ENCODE measurements at places on chromosomes 7 and 10.

- no peak for DNase-seq
Observed at GRCh38 chr10:17037910-17038309, 91.7 kb downstream of the CUBN start.

DNA sequence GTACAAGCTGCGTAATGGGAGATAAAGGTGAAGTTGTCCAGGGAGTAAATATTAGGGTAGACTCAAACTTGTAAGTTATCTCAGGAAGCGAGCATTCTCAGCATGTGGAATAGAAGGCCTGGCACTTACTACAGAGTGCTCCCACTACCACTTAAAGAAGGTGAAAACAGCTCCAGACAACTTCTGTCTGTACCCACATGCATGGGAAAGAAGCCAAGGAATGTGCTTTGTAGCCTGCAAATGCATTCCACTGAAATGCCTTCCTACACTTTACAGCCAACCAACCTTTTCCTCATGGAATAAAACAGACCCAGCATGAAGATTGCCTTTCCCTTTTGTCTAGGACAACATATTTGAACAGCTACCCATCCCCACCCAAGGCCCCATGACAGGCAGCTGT, 45.4 kb upstream of the NPSR1 start:
- DNase-seq = no peak

DNA sequence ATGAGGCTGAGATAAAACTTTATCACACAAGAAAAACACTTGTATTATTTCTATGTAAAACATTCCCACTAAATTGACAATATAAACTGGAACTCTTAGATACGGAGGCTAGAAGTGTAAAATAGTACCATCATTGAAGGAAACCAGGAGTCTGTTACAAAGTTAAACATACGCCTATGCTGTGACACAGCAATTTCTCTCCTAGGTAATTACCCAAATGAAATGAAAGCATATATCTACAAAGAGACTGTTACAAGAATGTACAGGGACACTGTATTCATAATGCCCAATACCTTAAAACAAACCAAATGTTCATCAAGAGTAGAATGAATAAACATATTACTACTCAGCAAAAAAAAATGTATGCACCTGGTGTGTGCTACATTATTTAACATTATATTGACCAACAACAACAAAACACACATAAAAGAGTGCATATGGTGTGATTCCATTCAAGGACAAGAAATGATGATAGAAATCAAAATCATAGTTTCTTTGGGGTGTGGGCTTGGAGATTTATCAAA, 33.2 kb upstream of the ELAPOR2 start:
- no peak for DNase-seq

DNA sequence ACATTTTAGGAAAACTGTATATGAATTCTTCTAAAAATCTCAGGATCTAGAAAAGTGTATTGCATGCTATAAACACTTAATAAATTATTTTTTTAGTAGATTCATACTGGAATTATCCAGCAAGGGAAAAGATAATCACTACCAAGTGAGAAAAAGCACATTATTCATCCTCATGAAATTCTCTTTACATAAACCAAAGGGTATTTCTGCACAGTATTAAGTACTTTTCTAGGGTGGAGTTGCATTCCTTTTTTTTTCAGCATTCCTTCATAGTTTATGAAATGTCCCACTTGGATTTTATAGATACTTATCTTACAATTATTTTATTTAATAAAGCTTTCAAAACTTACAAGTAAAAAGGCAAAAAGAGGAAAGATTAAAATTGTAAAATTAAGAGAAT, 403.3 kb downstream of the HGF start:
- no peak for DNase-seq

All from SIG-M5 (cell line).